Occipital lobe (tissue), 3 donors: ENCODE measurements at places on chromosomes 2 and 18. TPM values are rescaled to one million over a fixed set of nuclear protein-coding genes. Genes with fewer than 3 reads are reported as not detected.
A peak's percentile ranks its signal among the peaks of the same experiment; 100 is the strongest.

Gene DUSP19
- total RNA-seq = 19.3 TPM

Gene AFF3
- 105 TPM for total RNA-seq

Gene ADRA2B
- not detected for total RNA-seq

Gene RBBP8
- total RNA-seq = 45.7 TPM

Gene CMPK2
- total RNA-seq = 10.9 TPM

Gene SH3BP4
- total RNA-seq = 5.5 TPM

Gene UPP2
- 1.7 TPM for total RNA-seq

DNA sequence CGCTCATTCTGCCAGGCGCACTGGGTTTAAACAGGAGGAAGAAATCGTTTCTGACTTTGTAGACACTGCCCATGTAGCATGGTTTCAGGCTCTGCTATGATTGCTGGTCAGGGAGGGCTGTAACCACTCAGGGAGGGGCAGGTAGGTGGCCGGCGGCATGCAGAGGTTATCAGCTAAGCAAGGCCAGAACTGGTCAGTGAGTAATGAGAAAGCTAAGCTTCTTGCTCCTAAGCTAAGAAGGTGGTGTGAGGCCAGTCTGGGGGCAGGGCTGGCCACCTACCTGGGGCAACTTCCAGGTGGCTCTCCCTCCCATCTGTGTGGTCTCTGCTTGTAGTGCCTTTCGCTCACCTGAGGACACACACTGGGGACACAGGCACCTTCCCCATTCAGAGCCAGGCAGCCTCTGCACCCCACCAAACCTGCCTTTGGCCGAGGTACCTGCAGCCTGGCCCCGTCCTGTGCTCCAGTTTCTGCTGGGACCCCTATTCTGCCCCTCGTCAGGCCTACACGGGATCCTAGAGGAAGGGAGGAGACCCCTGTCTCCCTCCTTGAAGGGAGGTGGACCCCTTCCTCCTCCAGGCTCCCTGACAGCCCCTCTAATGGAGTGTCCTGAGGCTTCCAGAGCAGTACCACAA is 195.9 kb downstream of the SEPTIN10 start:
- no peak for DNase-seq

DNA sequence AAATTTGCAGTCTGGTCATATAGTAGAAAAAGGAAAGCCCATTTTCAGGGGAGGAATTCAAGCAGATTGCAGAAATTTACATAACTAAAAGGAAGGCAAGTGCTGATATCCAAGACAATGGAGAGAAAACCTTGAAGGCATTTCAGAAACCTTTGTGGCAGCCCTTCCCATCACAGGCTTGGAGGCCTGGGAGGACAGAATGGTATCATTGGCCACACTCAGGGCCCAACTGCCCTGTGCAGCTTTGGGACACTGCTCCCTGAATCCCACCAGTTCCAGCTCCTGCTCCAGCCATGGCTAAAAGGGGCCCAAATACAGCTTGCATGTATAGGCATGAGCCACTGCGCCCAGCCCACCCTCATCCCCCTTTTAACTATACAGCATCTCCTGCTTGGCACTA is 81.1 kb upstream of the NYAP2 start:
- DNase-seq = no peak

- DNase-seq = no peak
Measured at GRCh38 chr2:7703543-7704144, 786.4 kb downstream of the RNF144A start.

- no peak for DNase-seq
Measured at GRCh38 chr2:50225021-50225928, 806.7 kb downstream of the NRXN1 start.

DNA sequence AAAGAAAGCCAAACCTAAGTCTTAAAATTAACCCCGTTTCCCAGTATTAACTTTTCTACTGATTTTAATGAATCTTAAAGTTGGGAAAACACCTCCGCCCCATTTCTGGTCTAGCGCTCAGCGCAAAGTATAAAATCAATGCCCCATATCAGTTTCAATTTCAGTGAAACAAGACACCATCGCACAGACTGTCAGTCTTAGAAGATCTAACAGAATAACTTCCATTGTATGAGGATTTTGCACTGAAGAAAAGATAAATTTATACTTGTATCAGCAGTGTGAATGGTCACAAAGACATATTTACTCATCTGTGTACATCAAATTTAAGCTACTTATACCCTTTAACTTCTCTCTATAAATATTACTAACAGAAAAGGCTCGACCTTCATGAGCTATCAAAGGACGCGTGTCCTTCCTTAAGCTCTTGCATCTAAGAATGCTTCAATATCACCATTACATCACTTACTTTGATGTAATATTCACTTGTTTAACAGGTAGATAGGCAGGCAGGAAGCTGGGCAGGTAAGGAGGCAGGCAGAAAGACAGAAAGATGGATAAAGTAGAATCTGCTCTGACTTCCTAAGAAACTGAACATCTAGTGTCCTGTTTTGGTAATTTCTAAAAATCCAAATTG is 183.0 kb downstream of the TCF4 start:
- no peak for DNase-seq

DNA sequence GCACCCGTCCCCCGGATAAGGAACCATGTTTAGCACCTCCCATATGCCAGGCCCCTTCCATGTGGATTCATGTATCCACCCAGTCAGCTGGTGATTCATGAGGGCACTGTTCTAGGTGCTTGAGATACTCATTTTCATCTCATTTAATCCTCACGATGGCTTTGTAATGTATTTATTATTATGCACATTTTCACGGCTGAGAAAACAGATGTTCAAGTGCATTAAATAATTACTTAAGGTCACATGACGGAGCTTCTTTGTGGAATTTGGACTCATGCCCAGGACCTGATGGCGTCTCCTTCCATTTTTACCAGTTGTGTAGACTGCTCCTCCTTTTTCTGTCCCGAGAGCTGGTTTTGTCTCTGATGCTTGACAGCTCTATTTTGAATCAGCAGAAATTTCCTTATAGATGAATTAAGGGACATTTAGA is 72.2 kb upstream of the RBM44 start:
- DNase-seq = no peak

GRCh38 chr2:37412231-37412630 is 67.8 kb downstream of the QPCT start:
- no peak for DNase-seq

DNA sequence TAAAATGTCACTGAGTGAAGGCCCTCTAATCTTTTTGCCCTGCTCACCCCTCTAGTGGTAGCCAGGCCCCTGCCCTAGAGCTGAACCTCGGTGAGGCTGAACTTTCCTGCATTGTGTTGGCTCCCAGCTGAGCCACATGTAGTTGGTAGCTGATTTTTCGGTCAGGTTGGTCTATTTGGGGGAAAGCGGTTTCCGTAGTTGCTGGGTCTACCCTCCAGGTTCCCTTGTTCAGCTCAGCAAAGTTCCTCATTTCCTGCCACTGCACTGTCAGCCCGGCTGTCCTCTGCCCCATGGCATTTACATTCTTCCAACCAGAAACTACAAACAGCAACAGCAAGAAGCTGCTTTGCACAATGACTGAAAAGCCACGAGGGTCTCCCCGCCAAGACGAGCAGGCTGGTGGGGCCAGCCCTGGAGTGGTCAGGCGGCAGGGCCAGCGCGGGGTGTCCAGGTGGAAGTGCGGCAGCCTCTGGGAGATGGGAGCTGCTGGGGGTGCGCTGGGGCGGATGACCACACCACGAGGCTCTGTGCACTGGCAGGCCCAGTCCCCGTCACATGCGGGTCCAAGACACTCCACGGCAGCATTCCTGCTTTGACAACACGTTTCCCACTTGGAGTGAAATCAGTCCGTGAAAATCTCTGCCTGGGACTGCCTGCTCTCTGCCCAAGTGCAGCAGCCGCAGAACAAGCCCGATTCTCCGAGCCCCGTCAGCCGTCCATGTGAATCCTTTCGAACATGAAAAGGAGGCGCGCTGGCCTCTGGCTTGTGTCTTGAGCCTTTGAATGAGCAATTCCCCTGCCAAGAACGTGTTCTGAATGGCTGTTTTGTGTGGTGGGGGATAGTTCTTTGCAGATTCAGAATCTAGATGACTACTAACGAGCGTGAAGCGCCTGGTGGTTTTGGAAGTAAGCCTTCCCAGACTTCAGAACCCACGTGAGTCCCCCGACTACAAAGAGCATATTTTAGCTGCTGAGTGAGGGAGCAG is 159.4 kb downstream of the ASB1 start:
- DNase-seq = no peak

- DNase-seq = no peak
Measured at GRCh38 chr18:25123438-25124232, 228.3 kb downstream of the ZNF521 start.

GRCh38 chr18:47331026-47331425 is 79.6 kb upstream of the SKOR2 start:
- no peak for DNase-seq

- DNase-seq = peak; percentile 58
Measured at GRCh38 chr2:43877782-43878464, 39.2 kb downstream of the ABCG8 start.

GRCh38 chr2:52622266-52622665 is 1145.3 kb upstream of the CHAC2 start:
- no peak for DNase-seq

DNA sequence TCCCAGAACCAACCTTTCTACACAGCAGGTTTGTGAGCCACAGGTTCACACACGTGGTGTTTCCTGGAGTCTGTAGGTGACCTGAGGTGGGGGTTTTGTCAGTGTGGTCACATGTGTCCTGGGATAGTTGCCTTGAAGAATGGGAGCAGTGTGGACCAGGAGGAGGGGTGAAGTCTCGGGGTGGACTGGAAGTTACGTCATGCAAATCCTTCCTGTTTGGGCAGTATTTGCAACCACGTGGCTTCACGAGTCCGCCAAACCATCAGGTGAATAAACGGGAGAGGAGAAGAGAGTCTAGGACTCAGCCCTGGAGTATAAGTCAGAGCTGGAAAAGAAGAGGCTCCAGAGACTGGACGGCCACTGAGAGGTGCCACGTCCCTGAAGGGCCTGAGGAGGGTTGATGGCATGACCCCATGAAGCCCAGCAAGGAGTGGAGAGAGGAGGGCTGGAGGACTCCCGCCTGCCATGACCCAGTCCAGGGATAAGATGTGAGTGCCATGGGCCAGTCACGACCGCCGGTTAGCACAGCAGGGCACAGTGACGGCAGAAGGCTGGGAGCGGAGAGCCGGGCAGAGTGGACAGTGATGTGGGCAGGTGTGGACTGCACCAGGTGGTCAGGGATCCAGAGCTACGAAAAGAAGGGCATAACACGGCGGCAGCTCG is 16.5 kb downstream of the LPIN1 start:
- DNase-seq = no peak

DNA sequence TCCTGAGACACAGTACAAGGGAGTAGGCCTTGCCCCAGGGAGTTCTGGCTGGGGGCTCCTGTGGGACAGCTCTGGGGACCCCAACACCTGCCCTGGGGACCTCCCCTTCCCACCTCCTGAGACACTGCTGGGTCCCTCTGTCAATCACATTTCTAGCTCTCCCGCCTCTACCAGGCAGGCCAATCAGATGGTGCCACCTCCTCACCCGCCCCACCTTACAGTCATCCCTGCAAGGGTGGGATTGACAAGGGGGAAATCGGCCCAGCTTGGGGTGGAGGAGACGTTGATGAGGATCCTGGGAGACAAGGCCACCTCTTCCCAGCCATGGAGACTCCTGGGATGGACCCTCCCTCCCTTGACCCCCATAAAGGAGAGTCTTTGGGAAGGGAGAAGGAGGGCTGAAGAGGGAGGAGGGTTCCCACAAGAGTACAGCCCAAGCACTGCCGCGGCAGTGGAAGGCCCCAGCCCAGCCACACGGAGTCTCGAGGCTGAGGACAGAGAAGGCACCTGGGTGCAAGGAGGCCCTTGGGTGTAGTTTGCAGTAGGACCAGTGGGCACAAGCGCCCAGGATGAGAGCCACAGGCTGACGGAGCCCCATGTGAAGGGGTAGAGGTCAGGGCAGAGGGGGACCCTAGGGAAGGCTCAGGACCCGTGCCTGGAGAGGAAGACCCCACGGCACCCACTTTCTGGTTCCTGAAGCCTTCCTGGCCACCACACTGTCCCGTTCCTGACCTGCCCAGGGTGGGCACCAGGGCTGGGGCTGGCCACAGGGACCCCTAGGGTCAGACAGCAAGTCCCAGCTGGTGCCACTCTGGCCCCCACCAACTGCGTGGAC is 109.9 kb upstream of the OTOS start:
- DNase-seq = no peak

DNA sequence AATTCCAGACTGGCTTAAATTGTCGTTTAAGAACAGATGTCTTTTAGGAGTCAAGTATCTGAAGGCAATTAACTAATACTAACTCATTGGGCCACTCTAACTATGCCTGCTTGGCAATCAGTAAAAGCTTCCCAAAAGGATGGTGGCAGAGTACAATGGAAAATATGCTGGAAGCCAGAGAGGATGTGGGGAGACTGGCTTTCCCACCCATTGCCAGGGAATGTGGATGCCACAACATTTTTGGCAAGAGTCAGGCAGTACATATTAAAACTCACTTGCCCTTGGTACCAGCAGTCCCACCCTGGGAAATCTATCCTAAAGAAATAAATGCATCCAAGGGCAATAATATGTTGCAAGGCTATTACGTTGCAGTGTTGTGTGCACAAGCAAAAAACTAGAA is 74.0 kb upstream of the FZD7 start:
- no peak for DNase-seq

GRCh38 chr2:2112416-2113105 is 218.5 kb downstream of the MYT1L start:
- DNase-seq = no peak

DNA sequence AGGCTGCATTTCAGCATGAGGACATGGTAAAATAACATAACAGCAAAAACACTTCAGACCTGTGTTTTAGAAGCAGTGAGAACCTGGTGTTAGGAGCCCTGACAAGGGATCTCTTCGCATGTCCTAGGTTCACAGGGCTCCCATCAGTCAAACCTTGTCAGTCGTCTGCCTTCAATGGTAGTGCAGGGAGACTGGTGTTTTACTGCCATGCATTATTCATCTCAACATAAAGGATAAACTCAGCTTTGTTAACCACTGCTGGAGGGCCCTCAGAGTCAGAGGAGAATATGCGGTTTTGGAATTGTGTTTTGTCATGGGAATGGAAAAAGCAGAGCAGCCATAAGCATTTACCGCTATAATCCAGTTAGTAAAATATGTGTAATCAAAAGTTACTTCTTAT is 275.9 kb upstream of the GCFC2 start:
- no peak for DNase-seq

DNA sequence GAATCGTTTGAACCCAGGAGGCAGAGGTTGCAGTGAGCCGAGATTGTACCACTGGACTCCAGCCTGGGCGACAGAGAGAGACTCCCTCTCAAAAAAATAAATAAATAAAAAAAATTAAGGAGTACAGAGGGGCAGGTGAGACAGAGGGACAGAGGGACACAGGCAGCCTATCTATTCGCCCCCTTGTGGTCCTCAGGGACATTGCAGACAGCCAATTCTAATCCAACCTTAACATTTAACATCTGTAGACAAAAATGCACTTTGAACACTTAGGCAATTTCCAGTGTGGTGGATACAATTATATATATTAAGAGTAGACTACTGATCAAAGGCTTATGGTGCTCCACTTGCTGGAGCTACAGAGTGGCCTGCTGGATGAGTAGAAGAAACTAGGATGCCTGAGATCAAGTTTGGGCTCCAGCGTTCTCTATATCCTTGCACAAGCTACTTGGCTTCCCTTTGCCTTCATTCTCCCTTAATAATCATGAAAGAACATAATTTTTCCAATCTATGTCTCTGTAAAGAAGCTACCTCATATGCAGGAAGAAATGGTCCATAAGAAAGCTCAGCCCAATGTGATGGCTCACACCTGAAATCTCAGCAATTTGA is 8.2 kb upstream of the SMARCAL1 start:
- DNase-seq = no peak
